ENCODE measurements at places on chromosomes 1 and 21. TPM values are rescaled to one million over a fixed set of nuclear protein-coding genes. Genes with fewer than 3 reads are reported as not detected.

DNA sequence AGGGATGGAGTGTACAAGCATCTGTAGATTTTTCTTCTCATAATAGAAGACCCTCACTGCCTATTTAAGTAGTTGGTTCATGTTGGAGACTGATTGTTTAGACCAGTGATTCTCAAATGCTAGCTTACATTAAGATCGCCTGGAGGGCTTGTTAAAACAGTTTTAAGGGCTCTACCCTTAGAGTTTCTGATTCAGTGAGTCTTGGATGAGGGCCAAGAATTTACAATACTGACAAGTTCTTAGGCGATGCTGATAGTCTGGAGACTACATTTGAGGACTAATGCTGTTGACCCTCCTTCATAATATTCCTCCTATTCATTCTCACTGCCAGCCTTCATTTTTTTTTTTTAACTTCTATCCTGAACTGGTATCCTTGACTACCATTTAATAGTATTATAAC, 15.2 kb upstream of the AGO3 start:
- peak; percentile 48 for DNase-seq

- DNase-seq: peak; percentile 5
Observed at GRCh38 chr1:11473491-11474034, 5.4 kb upstream of the DISP3 start.

DNA sequence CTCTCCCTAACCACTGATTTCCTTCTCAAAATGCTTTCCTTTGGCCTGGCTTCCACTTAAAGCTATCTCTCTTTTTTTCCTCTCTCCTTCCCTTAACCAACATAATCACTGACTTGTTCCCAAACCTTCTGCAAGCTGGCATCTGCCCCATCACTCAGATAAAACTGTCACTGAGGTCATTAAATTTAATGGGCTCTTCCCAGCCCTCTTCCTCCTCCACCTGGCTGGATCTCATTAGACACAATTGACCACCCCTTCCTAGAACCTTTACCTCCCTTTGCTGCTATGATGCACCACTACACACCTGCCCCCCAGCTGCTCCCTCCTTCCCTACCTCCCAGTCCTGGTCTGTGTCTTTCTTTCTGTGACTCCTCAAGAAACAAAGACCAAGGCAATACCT, 44.0 kb upstream of the GJB5 start:
- no peak for DNase-seq

- no peak for DNase-seq
Observed at GRCh38 chr1:155709391-155709790, 20.5 kb downstream of the DAP3 start.

The CFHR1 gene
- total RNA-seq: not detected

The OLIG2 gene
- total RNA-seq: not detected

The GMEB1 gene
- total RNA-seq: 8.6 TPM

The SMCP gene
- total RNA-seq: not detected

The PKP1 gene
- 0.18 TPM for total RNA-seq
